ENCODE measurements at places on chromosomes 13 and 19.
A peak's percentile ranks its signal among the peaks of the same experiment; 100 is the strongest.

- DNase-seq, result no peak
Observed at GRCh38 chr19:367963-368629, 23.5 kb upstream of the MIER2 start.

DNA sequence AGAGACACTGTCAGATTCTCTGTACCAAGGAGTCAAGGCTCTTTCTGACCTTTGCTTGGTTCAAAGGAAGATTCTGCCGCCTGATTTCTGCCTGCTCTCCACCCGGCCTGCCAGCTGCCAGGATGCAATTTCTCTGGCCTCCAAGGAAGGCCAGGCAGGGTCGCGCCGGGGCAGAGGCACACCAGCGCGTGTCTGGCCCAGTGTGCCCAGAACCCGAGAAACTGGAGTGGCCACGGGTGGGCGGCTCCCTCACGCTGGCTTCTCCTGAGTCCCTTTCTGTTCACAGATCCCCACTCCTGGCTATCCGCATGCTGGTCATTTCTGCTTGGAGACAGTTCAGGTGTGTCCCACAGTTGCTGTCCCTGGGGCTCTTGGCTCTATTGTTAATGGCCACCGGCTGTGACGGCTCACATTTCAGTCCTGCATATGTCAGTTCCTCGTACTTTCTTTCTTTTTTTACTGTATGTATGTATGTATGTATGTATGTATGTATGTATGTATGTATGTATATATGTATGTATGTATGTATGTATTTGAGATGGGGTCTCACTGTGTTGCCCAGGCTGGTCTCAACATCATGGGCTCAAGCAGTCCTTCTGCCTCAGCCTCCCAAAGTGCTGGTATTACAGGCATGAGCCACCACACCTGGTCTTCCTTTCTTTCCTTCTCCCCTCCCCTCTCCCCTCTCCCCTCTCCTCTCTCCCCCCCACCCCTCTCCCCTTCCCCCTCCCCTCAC is 16.9 kb downstream of the TMPRSS9 start:
- no peak for DNase-seq

DNA sequence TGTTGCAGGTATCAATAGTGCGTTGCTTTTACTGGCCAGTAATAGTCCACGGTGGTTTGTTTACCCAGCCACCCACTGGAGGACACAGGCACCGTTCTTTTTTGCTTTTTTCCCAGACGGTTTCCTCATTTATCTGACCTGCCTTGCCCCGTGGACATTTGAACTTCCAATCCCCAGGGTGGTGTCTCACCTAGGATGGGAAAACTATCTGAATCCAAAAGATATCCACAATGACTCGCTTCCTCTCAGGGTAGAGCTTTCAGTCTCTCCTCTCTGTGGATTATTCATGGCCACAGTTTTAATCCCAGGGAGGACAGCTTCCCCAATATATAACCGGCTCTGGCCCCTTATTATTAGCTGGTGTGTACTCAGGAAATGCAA is 170.8 kb downstream of the FOXO1 start:
- no peak for DNase-seq

- DNase-seq, result no peak
Observed at GRCh38 chr13:49840266-49840665, 47.8 kb upstream of the KPNA3 start.

DNA sequence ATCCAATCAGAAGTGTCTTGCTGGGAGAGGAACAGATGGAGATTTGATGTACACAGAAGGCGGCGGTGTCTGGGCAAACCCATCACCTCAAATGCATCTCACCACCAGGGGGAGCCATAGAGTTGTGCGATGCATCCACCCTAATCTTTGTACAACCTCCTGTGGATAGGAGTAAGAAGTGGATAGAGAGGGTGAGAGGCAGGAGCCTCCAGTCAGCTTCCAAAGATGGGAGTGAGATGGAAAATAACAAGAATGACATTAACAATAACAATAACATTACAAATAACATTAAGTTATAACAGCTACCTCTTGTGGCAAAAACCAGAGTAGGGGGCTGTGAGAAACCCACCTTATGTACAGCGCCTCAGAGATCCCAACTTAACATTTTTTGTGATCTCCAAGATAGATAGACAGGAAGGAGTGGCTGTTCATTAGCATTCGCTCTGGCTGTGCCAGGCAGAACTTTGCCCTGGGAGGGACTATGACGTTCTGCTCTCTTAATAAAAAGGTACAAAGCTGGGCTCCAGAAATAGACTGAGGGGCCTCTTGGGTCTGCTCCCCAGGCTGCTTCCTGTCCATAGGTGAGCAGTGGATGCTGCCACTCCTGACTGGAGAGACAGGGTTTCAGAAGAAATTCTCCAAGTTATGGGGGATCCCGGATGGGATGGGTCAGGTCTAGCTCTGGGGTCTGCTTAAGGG is 5.2 kb upstream of the CEACAM18 start:
- peak; percentile 87 for DNase-seq

GRCh38 chr19:27751044-27751391 is 1461.9 kb downstream of the UQCRFS1 start:
- DNase-seq, result no peak

DNA sequence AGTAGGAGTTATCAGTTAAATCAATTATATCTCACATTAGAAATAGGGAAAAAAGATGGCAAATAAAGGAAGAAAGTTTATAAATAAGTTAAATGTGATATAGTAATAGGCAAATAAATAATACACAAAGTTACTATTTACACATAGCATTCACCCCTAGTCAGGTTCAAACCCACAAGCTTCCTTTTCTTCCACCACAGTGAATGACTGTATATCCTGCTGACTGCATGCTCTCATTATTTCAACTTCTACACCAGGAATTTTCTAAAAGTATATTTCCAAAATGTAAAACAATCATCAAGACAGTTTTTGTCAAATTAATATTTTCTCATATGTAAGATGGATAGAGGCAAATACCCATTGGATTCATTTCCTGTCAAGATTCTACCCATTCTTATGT is 548.6 kb upstream of the SLITRK5 start:
- no peak for DNase-seq

DNA sequence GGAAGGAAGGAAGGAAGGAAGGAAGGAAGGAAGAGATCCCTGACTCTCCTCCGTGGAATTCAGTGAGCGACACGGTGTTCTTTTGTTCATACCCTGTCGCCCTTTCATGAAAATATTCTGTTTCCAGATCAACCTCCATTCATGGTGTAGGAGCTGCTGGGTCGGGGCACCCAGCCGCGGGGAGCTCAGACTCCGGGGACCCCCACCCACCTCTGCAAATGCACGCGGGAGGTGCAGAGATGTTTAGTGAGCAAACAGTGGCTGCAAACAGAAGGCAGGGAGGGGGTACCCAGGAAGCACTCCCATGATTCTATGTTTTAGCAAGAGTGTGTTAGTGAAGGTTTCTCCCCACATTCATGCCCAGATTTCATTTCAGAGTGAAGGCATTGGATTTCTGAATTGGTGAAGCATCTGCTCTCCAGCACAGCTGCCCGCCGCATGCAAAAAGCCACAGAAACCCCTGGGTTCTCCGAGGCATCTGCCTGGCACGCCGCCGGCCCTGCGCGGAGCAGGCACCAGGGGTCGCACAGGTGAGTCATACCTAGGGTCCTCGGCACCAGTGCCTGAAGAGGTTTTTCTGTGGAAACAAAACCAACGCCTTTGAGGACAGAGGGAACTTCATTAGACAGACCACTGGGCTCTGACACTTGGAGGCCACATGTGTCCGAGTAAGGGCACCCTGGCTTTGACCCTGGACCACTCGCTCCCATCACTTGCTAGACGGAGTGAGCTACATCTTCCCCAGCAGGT is 80.6 kb downstream of the ZNF557 start:
- no peak for DNase-seq

DNA sequence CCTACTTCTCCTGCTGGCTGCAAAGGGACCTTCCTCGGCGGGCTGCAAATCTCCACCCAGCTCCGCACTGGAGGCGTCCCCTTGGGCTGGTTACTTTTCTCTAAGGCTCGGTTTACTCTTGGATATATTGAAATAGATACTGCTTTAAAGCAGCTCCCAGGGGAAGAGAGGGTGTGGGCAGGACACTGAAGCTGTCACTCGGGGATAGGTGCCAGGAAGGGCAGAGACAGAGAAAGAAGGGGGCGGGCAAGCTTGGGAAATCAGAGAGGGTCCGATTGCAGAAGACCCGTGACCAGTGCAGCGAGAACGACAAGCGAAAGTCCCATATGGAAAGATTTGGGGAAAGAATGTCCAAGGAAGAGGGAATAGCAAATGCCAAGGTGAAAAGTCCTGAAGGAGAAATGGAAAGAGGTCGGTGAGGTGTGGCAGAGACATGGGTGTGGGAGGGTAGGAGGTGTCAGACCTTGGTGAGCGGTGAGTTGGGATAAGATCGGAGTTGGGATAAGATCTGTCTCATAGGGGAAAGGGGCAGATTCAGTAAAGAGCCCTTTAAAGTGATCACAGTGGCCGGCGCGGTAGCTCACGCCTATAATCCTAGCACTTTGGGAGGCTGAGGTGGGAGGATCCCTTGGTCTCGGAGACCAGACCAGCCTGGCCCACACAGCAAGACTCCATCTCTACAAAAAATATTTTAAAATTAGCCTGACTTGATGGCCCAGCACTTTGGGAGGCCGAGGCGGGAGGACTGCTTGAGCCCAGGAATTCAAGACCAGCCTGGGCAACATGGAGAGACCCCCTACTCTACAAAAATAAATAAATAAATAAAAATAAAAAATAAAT is 618 bp downstream of the THSD8 start:
- no peak for DNase-seq

DNA sequence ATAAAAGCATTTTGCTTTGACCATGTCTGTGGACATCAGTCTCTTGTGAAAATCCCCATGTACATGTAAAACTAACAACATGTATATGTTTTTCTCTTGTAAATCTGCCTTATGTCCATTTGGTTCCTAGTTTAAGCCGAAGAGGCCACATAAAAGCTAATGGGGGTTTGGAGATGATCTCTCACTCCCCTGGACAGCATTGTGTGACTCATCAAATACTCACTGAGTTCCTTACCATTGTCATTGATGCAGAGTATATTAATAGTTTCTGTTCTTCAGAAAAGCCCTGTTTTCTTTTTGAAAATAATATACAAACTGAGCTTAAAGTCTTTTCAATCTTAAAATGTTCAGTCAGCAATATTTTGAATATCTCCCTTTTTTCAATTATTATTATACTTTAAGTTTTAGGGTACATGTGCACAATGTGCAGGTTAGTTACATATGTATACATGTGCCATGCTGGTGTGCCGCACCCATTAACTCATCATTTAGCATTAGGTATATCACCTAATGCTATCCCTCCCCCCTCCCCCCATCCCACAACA is 536.7 kb upstream of the HTR2A start:
- no peak for DNase-seq

- peak; percentile 44 for DNase-seq
Observed at GRCh38 chr19:37817180-37817981, 38.0 kb upstream of the ZNF573 start.

DNA sequence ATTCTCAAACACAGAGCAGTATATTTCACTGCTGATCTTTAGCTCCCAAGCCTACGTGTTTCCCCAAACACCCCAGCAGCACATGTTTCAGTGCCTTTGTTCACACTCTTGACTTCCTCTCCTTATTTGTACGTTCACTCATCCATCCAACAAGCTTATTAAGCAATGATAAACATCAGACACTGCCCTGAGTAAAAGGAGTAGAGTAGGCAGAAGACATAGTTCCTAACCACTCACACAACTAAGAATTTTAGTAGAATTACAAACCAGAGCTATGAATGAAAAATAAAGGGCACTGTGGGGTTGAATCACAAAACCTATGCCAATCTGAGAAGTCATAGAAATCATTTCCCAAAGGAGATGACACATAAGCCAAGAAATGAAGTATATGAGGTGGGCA is 213.5 kb downstream of the DIAPH3 start:
- no peak for DNase-seq

DNA sequence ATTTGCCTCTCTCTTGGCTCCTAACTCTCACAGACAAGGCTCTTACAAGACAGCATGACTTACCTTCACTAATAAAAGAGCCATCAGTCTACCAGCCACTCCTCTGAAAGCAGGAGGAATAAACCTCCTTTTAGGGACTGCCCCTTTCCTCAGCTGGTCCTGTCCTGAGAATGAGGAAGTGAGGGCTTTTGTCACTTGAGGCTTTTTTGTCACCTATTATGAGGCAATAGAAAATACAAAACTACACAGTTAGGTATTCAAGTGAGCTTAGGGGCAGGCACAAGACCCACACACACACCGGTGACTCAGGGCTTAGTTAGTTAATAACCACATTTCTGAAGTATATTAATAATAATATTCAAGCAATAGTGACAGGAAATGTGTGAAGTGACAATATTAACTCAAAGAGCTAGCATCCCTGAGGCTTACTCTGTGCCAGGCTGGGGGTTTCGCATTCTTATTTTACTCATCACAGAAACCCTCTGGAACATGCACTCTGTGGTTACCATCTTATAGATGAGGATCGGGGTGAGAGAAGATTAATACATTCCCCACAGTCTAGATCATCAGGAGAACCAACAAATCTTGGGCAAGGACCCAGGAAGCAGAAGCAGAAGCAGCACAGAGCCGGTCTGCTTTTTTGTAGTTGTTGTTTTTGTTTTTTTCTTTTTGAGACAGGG is 379.9 kb downstream of the LIG4 start:
- DNase-seq, result no peak

GRCh38 chr19:45051929-45052579 is 13.2 kb downstream of the CLASRP start:
- DNase-seq, result no peak

- DNase-seq, result peak; percentile 74
Observed at GRCh38 chr19:5967994-5968430, 9.9 kb downstream of the RANBP3 start.
